ENCODE measurements at places on chromosomes 3 and 15. TPM values are rescaled to one million over a fixed set of nuclear protein-coding genes. Genes with fewer than 3 reads are reported as not detected.

The PLAAT1 gene
- 29.1 TPM for polyA plus RNA-seq

The RTP1 gene
- 0.19 TPM for polyA plus RNA-seq

The ADAMTS17 gene
- 4.2 TPM for polyA plus RNA-seq

The TICRR gene
- polyA plus RNA-seq, result 4.9 TPM

The SLCO3A1 gene
- polyA plus RNA-seq, result 4.4 TPM

The PRR20G gene
- not detected for polyA plus RNA-seq

The IGF2BP2 gene
- polyA plus RNA-seq, result 50.2 TPM

The PLA2G4D gene
- polyA plus RNA-seq, result 0.28 TPM

The UPK1B gene
- 13.2 TPM for polyA plus RNA-seq

The NDN gene
- 185 TPM for polyA plus RNA-seq

The CELSR3 gene
- polyA plus RNA-seq, result not detected

The PLSCR2 gene
- not detected for polyA plus RNA-seq

The NOX5 gene
- 3.9 TPM for polyA plus RNA-seq

The NPAP1 gene
- not detected for polyA plus RNA-seq

GRCh38 chr3:11283139-11283475 lies 10.9 kb downstream of the ATG7 start:
- DNase-seq, result no peak

DNA sequence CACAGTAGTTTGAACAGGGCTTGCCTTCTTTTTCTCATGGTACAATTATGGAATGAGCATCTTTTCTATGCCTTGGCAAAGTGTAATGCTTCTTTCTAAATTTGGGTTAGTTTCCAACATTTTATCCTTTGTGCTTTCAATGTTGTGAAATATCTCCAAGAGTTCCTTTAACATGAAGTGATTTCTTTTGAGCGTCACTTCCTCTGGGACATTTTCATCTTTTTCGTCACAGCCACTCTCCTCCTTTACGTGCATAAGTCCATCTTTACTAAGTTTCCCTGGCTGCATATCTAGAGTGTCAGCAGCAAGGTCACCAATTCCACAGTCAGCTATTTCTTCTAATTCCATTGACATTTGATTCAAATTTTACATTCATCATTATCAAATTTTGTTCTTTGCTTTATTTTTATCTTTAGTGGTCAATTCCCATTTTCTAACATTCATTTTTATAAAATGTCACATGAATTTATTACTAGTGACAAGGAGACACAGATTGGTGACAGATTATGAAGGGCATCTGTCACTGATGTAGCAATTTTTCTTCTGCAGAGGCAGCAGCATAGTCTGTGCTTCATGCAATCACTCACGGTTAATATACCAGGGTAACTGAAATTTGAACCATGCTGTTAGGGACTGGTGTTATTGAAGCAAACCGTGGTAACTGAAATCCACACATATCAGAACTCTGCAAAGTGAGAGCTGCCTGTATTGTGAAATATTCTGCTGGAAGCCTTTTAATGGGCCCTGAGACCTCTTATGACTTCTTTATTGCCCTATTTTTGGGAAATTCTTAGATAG lies 126.5 kb upstream of the THBS1 start:
- no peak for DNase-seq

- peak; percentile 52 for DNase-seq
Observed at GRCh38 chr3:5874931-5875341, 687.4 kb downstream of the EDEM1 start.

DNA sequence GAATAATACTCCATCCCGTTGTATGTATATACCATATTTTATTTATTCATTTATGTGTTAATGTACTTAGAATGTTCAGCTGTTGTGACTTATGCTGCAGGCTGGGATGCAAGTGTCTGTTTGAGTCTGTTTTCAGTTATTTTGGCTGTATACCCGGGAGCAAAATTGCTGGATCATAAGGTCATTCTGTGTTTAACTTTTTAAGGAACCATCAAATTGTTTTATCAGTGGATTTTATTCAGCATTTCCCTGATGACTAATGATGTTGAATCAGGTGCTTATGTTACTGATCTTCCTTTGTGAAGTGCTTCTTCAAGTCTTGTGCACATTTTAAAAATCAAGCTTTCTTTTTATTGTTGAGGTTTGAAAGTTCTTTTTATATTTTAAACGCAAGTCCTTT lies 118.1 kb downstream of the SLC25A26 start:
- no peak for DNase-seq

DNA sequence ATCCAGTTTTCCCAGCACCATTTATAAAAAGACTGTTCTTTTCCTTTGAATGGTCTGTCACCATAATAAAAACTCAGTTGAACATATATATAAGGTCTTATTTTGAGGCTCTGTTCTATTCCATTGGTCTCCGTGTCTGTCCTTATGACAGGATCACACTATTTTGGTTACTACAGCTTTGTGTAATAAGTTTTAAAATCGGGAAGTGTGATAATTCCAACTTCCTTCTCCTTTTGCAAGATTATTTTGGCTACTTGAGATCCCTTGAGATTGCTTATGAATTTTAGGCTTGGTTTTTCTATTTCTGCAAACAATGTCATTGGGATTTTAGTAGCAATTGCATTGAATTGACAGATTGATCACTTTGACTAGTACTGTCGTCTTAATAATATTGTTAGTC lies 35.7 kb downstream of the SACM1L start:
- DNase-seq, result no peak

DNA sequence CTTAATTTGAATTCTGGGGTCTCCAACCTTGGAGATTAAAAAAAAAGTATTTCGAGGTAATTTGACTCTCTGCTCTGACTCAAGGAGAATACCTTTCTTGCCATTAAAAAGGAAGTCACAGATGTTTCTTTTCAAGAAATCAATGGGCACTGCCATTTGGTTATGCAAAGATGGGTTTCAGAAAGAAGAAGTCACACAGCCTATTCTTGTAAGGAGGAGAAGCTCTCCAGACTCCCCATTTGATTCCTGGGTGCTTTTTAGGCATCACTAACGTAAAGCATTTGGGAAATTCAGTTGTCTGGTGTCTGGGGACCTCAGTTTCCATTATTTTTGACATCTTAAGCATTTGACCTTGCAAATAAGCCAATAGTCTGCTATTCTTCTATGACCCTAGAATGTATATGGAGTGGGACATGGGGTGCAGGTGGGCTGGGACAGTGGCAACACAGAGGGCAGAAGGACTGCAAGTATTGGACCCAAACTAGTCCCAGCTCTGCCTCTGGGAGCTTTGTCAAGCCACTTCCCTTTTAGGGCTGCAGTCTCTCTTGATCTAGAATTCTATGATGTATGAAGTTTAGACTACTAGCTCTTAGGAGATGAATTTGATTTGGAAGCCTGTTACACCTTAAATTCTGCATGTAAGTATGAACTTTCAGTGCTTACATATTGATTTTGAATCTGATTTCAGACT lies 27.8 kb downstream of the IL5RA start:
- no peak for DNase-seq

GRCh38 chr3:177787279-177788041 lies 590.2 kb upstream of the TBL1XR1 start:
- no peak for DNase-seq

DNA sequence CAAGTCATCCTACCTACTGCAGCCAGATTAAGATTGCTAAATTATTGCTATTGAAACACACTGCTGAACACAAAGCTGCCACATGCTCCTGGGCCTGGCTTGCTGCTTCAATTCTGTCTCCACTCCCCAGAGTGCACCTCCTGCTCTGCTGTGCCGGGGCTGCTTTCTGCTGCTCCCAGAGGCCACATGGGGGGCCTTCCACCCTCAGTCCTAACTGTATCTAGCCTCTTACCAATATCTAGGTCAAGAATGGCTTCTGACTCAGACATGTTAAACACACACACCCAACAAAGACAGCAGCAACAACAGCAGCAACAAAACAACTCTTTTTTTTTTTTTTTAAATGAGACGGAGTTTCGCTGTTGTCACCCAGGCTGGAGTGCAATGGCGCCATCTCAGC lies 33.0 kb downstream of the MYZAP start:
- no peak for DNase-seq

DNA sequence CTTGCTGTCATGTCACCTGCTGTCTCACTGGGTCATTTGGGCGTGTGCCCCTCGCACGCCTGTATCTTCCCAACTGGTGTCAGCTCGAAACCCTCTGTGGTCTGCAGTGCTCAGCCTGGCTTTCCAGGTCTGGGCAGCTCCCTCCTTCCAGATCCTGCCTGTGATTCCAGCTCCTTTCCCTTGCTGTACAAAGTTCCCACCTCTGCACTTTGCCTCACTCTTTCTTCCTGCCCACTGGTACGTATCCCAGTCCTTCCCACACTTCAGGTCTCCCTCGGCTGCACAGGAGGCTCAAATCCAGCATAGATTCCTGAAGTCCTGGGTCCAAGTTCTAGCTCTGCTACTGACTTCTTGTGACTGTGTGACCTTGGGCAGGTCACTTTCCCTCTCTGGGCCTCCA lies 2.1 kb upstream of the PAQR5 start:
- DNase-seq, result no peak

GRCh38 chr15:45431511-45431910 lies 53.2 kb upstream of the GATM start:
- DNase-seq, result no peak

GRCh38 chr3:12953201-12953995 lies 112.0 kb upstream of the RPL32 start:
- DNase-seq, result no peak

GRCh38 chr15:43702174-43702573 lies 8.5 kb downstream of the CKMT1A start:
- no peak for DNase-seq

DNA sequence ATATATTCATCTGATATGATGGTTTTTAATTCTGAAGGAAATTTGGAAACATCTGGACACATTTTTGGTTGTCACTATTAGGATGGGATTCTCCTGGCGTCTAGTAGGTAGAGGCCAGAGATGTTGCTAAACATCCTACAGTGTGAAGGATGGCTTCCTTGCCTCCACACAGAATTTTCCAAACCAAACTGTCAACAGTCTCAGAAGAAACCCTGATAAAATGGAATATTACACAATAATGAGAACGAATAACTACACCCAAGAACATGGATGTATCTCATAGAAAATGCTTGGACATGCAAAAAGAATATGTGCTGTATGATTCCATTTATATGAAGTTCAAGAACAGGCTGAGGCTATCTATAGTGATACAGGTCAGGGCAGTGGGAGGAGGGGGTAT lies 79.8 kb upstream of the PSMD6 start:
- no peak for DNase-seq

DNA sequence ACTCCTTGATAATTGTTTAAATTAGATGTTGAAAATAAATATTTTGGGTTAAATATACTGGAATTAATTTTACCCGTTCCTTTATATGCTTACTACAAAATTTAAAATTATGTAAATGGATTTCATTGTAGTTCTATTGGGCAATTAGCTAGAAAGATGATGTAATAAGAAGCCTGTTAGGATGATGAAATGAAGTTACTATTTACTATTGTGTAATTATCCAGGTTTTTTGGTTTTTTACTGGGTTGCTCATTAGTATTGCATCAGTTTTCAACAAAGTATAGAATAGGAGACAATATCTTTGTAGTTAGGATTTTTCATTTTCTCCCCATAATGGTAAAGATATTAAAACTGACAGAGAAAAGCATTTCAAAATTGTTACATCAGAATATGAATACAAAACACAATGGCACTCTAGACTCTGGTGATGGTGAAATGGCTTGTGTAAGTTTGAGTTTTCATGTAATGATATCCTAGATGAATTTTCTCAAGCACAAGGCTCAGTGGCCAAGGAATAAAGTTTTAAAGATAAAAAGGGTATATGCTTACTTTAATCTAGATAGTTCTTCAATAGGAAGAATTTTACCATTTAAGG lies 222.0 kb downstream of the P3H2 start:
- DNase-seq, result no peak

DNA sequence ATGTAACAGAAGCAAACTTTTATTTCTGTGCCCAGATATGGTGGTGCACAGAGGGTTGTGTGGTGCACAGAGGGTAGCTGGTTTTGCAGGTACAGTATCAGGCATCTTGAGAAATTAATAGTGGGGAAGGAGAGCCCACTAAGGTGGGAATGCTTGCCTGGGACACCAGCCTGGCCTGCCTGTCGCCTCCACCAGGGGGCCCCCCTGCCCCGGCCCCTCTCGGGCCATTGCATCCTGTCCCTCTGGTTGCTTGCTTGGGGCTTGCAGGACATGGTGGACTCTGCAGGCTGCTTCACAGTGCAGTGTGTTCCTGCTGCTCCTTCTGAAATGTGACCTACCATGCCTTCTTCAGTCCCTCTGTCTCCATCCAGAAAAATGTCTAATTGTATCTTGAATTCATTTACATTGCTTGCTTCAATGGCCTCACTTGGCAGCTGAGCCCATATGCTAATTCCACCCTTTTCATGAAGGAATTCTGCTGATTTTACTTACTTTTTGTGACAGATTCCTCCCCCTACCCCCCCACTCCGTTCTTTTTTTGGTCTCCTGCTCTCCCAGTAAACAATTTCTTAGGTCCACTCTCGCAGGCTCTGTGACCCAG lies 73.6 kb downstream of the EEFSEC start:
- no peak for DNase-seq

GRCh38 chr3:78940128-78940527 lies 827.7 kb downstream of the ROBO1 start:
- no peak for DNase-seq

DNA sequence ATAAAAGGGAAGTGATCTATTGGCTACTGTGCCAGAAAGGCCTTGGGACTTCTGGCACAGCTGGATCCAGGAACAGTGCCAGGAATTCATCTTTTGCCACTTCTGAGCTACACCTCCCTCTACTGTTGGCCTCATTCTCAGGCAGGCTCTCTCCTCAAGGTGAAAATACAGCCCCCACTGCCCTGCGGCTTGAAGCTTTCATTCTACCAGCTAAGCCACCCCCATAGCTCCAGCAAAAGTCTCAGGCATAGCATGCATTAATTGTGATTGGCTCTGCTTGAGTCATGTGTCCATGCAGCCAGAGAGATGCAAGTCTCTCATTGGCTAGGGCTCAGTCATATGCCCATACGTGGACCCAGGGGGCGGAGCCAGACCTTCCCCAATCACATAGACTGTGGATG lies 142.4 kb downstream of the TPRA1 start:
- no peak for DNase-seq

DNA sequence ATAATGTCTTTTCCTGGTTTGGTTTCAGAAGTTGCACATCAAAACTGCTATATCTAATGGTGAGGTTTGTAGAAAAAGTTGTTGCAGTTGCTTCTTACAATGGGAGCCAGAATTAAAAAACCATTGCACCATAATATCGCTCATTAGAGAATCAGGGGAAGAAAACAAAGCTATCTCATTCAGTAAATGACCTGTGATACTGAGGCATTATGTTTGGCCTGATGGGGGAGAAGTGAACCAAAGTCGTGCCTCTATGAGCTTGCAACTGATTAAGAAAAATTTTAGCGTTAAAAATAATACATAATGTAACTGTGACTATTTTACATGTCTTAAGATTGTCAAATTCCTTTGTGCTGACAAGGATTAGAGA lies 60.2 kb upstream of the ARHGEF26 start:
- DNase-seq, result no peak
